ENCODE measurements at places on chromosomes 5 and 9. TPM values are rescaled to one million over a fixed set of nuclear protein-coding genes. Genes with fewer than 3 reads are reported as not detected.

Gene ICE1
- 38.7 TPM for total RNA-seq

Gene TNFSF8
- 72.6 TPM for total RNA-seq

Gene PSMD5
- total RNA-seq: 60.9 TPM

Gene PCDHGA4
- 0.16 TPM for total RNA-seq
